ENCODE measurements at places on chromosomes 11 and 22. TPM values are rescaled to one million over a fixed set of nuclear protein-coding genes. Genes with fewer than 3 reads are reported as not detected.

ART5 gene
- 0.27 TPM for total RNA-seq

LRRC55 gene
- total RNA-seq: not detected

CDC42EP2 gene
- total RNA-seq: 16.1 TPM

THYN1 gene
- 20.1 TPM for total RNA-seq

NLRP14 gene
- not detected for total RNA-seq

ZC3H12C gene
- 5.8 TPM for total RNA-seq

PANX3 gene
- total RNA-seq: not detected

PANX2 gene
- 6.5 TPM for total RNA-seq

MN1 gene
- total RNA-seq: 4.4 TPM

YPEL1 gene
- total RNA-seq: 0.72 TPM

TNNT3 gene
- total RNA-seq: 0.15 TPM

GPR83 gene
- total RNA-seq: 0.08 TPM

OOSP4B gene
- not detected for total RNA-seq

SPA17 gene
- total RNA-seq: 22.4 TPM

CD151 gene
- total RNA-seq: 740 TPM

MB gene
- 10.3 TPM for total RNA-seq

CDC42EP1 gene
- total RNA-seq: 31.7 TPM

IGSF22 gene
- not detected for total RNA-seq

PRODH gene
- 0.78 TPM for total RNA-seq

CNGA4 gene
- 0.07 TPM for total RNA-seq
